Esophagus muscularis mucosa (tissue), 4 donors: ENCODE measurements at places on chromosomes 7 and 10.

- DNase-seq, result no peak
Measured at GRCh38 chr7:6167004-6167551, 105.3 kb downstream of the CYTH3 start.

DNA sequence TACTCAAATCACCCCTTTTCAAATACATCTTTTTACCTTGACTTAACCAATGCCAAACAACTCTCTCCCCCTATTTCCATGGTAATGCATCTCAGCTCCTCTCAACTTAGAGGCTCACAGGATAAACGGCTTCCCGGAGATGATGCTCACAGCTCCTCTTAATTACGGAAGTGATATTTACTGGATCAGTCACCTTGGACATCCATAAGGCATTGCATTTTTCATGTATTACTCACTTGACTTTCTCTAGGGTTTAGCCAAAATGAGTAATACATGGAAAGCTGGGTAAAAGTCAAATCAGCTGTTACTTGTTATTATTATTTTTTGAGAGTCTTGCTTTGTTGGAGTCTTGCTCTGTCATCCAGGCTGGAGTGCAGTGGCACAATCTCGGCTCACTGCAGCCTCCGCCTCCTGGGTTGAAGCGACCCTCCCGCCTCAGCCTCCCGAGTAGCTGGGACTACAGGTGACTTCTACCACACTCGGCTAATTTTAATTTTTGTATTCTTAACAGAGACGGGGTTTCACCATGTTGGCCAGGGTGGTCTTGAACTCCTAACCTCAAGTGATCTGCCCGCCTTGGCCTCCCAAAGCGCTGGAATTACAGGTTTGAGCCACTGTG is 73.3 kb upstream of the RHEB start:
- no peak for DNase-seq

- peak; percentile 60 for DNase-seq
Measured at GRCh38 chr10:89241486-89242344, 9.9 kb downstream of the LIPA start.

- DNase-seq, result no peak
Measured at GRCh38 chr7:29284696-29285443, 90.3 kb downstream of the CHN2 start.

GRCh38 chr10:125146791-125147579 is 13.4 kb downstream of the CTBP2 start:
- no peak for DNase-seq

DNA sequence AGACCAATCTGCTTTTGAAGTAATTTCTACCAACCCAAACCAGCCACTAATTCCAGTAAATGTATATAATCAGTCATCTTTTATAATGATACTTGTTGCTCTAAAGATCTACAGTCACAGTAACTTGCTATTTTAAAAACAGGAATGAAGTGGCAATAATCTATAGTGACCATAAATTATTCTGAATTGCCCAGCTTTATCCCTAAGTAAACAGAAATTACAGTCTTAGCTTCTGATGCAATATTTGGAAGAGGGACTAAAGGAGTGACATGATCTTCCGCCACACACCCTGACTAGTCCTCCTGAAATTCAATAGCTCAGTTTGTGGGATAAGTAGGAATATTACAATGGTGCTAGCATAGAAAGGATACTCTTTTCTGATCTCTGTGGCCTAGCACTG is 96.1 kb downstream of the ATE1 start:
- no peak for DNase-seq

- no peak for DNase-seq
Measured at GRCh38 chr10:32318476-32318896, 28.5 kb downstream of the EPC1 start.

DNA sequence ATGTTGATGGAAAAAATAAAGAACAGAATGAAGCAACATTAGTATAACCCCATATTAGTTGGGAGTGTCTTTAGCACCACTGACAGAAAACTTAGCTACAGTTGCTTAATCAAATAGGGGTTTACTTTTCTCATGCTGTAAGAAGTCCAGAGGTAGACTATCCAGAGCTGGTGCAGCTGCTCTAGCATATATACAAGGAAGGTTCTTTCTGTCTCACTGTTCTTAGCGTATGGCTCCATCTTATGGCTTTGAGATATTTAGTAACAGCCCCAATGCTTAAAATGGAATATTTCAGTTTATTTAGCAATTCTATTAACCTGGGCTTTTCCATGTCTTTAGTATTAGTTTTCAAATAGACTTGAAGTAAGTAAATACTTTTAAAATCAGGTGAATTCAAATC is 15.2 kb upstream of the WNT2 start:
- no peak for DNase-seq

GRCh38 chr10:12726971-12727831 is 274.3 kb downstream of the CCDC3 start:
- no peak for DNase-seq

GRCh38 chr10:97183314-97183713 is 2.4 kb downstream of the SLIT1 start:
- DNase-seq, result no peak

DNA sequence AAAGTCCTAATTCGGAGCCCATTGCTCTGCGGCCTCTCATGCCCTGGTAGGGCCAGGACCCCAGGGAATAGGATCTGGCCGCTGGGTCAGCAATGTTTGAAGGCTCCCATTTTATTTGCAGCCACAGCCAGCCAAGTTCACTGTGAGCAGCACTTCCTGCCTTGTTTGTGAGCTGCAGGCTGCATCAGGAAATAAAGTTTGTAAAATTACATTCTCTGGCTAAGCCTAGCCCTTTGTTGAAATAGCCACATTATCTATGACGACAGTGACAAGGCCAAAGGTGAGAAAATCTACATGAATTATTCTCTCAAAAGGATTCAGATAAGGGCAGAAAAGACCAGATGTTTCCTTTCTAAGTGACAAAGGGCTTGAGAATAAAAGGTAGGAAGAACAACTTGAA is 23.7 kb upstream of the ITGB1 start:
- no peak for DNase-seq

- no peak for DNase-seq
Measured at GRCh38 chr7:155300641-155301452, 3.2 kb downstream of the INSIG1 start.

GRCh38 chr10:124101351-124101750 is 8.0 kb upstream of the CHST15 start:
- no peak for DNase-seq

- DNase-seq, result no peak
Measured at GRCh38 chr7:41955451-41955850, 252.6 kb upstream of the INHBA start.

DNA sequence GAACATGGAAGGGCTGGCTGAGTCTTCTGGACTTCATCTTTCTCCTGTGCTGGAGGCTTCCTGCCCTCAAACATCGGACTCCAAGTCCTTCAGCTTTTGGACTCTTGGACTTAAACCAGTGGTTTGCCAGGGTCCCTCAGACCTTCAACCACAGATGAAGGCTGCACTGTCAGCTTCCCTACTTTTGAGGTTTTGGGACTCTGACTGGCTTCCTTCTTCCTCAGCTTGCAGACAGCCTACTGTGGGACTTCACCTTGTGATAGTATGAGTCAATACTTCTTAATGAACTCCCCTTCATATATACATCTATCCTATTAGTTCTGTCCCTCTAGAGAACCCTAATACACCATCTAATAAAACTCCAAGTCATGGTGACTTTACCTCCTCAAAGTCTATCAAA is 4.0 kb upstream of the CLEC5A start:
- no peak for DNase-seq

DNA sequence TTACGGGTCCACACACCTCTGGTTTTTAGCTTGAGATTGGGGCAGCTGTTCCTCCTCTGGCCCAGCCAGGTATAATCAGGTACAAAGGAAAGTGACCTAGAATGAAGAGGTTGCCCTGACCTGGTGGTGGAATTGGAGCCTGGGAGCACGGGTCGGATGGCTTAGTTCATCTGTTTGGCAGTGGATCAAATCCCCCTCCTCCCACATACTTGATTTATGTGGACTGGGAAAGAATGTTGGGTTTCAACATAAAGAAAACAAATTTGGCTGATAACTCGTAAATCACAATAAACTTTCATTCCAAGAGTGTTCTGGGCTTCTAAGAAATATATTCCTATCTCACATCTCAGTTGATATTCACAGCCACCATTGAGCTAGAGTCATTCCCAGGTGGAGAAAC is 186.8 kb downstream of the CUX1 start:
- no peak for DNase-seq

DNA sequence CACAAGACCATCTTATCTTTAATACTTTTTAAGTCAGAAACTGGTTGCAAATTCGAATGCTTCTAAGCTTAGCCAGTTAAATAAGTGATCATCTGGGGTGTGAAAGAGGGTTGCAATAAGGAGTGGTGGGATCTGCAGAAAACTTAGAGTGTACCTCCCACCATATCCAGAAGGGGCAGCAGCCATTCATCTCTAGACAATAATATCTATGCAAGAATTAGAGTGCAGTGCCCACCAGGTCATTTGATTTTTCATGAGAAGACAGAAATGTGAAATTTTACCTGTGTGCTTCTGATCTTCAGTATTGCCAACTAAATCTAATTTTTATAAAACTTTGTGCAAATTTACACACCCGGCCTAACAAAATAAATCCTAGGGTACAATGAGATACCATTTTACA is 127.2 kb upstream of the SP4 start:
- DNase-seq, result no peak

GRCh38 chr10:102812231-102812876 is 24.9 kb downstream of the CYP17A1 start:
- no peak for DNase-seq

- DNase-seq, result no peak
Measured at GRCh38 chr10:22476601-22477321, 131.5 kb downstream of the SPAG6 start.

DNA sequence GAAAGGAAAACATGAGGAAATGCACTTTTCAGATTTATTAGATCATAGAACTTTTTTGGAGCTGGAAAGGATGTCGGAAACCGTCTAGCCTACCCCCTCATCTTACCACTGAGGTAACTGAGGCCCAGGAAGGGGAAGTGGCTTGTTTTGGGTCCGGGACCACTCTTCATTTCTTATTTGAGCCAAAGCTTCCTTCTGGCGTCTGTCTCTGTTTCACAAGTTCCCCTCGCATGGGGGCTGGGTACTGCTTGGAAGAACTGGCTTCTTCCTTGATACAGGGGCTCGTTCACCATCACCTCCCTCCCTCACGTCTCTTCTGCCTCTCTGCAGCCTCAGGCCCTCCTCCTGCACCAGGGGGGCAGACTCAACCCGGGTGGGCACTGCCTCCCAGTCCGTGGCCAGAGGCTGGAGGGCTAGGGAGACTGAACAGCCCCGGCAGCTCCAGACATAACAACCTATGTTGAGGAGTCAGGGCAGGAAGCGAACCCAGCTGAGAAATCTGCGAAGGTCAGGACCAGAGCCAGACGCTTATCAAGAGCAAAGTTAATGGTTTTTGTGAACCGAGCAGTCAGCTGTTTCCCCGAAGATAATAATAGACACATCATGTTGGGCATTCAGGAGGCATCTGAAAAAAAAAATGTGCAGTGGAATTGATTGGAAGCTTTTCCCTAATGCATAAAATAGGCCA is 12.9 kb downstream of the HTRA1 start:
- no peak for DNase-seq

DNA sequence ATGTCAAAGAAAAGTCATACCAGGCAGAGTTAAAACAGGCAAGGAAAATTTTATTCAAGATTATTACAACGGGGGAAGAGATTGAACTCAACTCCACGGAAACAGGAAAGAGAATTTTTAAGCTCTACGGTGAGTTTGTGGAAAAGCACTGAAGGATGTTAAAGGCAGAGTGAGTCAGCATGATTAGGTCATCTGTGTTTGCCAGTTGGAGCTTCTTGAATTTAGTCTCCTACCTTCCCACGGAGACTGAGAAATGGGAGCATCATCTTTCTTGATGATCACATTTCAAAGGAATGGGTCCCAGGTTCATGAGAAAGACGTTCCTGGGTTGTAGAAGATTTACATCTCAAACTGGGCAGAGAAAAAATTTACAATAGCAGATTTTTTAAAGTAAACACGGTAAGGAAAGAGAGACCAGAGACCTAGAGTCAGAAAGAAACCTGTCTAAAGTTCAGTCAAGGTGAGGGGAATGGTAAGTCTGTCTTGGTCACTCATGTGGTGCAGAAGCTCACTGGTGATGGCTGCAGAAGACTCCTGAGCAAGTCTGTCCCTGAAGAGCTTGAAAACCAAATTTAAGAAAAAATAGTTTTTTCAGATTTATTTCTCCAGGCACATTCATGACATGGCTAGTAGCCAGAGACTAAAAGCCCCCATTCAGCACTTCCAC is 516.9 kb upstream of the LRRN3 start:
- no peak for DNase-seq

- DNase-seq, result no peak
Measured at GRCh38 chr10:15169555-15170401, 1.3 kb upstream of the NMT2 start.

DNA sequence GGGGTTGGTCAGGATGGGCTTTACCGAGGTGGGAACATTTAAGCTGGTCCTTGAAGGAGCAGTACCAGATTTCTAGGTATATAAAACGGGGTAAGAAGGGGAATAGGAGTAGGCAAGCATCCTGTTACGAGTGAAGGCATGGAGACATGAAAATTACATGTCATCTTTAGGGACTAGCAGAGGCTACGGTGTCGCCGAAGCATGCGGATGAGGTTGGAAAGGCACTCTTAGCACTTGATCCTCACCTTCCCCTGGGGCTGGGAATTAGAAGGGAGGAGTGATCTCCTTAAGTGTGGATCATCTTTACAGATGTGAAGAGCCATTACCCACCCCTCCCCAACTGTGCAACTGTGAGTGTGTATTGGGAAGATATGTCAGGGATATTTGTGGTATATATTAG is 13.8 kb upstream of the ZRANB1 start:
- no peak for DNase-seq

- no peak for DNase-seq
Measured at GRCh38 chr10:22344249-22344648, 1.0 kb upstream of the SPAG6 start.

DNA sequence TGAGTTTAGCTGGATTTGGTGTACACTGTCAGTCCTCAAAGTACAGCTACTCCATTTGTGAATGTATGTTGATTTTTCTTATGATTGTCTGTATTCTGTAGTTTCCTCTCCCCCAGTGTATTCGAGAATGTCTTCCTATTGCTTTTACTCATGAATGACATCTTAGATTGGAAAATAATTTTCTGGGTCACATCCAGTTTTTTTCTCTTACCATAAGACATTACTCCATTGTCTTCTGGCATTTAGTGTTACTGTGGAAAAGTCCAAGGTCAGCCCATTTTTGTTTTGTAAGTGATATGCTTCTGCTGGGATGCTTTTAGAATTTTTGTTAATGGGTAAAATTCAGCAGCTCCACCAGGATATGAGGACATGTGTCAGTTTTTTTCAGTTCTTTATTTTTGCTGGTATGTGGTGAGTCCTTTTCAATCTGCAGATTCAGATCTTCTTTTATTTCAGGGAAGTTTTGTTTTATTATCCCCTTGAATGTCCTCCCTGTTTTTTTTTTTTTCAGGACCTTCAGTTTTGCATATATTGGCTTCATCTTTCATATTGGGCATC is 33.6 kb downstream of the WAC start:
- no peak for DNase-seq

GRCh38 chr7:83778073-83778443 is 129.1 kb upstream of the SEMA3E start:
- no peak for DNase-seq
